ENCODE measurements at places on chromosomes 3 and 15. TPM values are rescaled to one million over a fixed set of nuclear protein-coding genes. Genes with fewer than 3 reads are reported as not detected.

LRIG1 gene
- total RNA-seq = 14.0 TPM

AHSG gene
- total RNA-seq = not detected

PLA2G4E gene
- not detected for total RNA-seq

HMG20A gene
- 35.6 TPM for total RNA-seq

CNTN4 gene
- not detected for total RNA-seq

NFKBIZ gene
- 211 TPM for total RNA-seq

EIF4G1 gene
- 191 TPM for total RNA-seq

GNAT1 gene
- not detected for total RNA-seq

LRRN1 gene
- 1.7 TPM for total RNA-seq
